ENCODE measurements at places on chromosomes 2 and 18. TPM values are rescaled to one million over a fixed set of nuclear protein-coding genes. Genes with fewer than 3 reads are reported as not detected.

FSHR gene
- not detected for polyA plus RNA-seq

- no peak overlapping the region for H3K4me3 ChIP-seq
- DNase-seq: no peak
- H3K36me3 ChIP-seq: peaks cover 24% of the 10 kb centered on the region
- H3K27ac ChIP-seq: no peak overlapping the region
- H3K27me3 ChIP-seq: no peaks in the 10 kb centered on the region
These were observed 19.8 kb downstream of the PIK3C3 start for GRCh38 chr18:41974796-41975201.

DNA sequence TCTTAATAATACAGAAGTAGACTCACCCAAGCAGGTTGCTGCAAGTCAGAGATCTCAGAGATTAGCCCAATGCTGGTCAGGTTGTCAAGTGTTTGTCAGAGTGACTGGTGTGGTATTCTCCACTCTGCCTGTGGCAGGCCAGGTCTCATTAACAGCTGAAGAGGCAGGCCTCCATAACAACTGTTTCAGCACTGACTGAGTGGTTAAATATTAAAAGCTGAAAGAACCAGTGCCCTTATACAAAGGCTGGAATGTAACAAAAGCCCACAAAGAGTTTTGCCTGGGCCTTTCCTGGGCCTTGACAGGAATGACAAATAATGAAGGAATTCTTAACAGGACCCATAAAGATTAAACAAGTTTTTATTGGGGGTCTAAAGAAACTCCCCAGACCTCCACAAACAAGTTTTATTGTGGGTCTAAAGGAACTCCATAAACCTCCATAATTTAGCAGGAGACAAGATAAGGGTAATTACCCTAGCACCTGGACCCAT, 26.8 kb downstream of the SULT1C2 start:
- H3K27ac ChIP-seq: peak overlapping the region; percentile 84
- H3K4me1 ChIP-seq: peaks cover 43% of the 10 kb centered on the region
- H3K27me3 ChIP-seq: no peaks in the 10 kb centered on the region
- DNase-seq: peak; percentile 77

GRCh38 chr2:6113786-6114185, 421.6 kb downstream of the SOX11 start:
- no peaks in the 10 kb centered on the region for H3K27me3 ChIP-seq
- H3K4me3 ChIP-seq: no peak overlapping the region
- H3K36me3 ChIP-seq: no peaks in the 10 kb centered on the region
- no peaks in the 10 kb centered on the region for H3K4me1 ChIP-seq
- no peak for DNase-seq

RUFY4 gene
- 0.69 TPM for polyA plus RNA-seq

DNA sequence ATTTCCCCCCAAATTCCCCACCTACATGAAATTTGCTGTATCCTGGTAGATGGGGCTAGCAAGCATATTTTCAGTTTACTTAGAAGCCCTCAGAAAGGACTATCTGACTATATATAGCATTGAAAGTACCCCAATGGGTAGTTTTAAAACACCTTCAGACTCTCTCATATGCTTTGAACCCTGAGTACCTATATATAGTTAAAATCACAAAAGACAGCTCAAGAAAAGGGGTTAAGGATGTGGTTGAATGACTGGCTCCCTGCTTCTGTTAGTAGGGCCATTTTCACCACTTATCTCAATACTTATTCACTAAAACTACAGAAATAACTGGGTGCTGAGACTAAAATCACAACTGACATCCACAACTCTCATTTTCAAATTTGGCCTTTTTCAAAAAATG, 18.5 kb downstream of the WDPCP start:
- H3K4me1 ChIP-seq: no peaks in the 10 kb centered on the region
- no peak for DNase-seq
- no peak overlapping the region for H3K27ac ChIP-seq
- H3K27me3 ChIP-seq: no peaks in the 10 kb centered on the region

DNA sequence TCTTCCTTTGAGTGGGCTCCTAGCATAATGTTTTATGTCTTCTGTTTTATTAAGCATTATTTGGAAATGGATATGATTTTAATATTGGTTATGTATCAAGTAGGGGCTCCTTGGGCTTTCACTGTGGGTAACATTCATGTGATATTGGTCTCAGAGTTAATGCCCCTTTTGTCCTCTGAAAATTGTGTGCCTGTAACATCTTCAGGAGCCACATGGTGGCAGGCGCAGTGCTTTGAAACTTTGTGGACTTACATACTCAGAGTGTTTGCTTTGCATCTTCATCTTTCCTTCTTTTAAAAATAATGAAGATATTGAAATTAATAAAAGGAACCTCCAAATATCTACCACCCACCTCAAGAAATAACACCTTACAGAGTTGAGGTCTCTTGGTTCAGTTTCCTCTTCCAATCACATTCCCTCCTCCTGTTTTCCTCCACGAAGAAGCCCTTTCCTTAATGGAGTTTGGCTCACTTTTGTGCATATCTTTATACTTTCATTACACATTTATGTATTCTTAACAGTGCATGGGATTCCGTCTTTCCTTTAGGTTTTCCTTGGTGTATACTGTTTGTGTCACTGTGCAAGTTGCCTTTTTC, 73.5 kb downstream of the LIMS1 start:
- no peaks in the 10 kb centered on the region for H3K27me3 ChIP-seq
- DNase-seq: no peak
- no peak overlapping the region for H3K27ac ChIP-seq

DNA sequence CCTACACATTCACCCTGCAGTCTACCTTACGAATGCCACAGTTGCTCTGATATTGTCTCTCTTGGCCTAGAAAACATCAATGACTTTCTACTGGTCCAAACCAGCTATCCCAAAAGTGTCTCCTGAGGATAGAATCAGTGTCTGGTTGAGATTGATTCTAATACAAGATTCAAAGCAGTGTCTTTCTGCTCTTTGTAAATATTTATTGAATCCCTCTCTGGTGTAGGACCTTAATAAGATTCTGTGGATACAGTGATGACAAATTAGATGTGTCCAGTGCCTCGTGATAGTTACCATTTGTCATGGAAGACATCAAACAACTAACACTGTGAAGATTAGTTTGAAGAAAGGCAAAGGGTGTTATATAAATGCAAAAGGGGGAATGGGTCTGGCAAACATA, 380.7 kb upstream of the TRIB2 start:
- H3K4me3 ChIP-seq: no peak overlapping the region
- no peaks in the 10 kb centered on the region for H3K36me3 ChIP-seq
- no peaks in the 10 kb centered on the region for H3K4me1 ChIP-seq
- no peaks in the 10 kb centered on the region for H3K27me3 ChIP-seq
- no peak for DNase-seq
- no peak overlapping the region for H3K27ac ChIP-seq

ADAM23 gene
- 3.3 TPM for polyA plus RNA-seq

DNA sequence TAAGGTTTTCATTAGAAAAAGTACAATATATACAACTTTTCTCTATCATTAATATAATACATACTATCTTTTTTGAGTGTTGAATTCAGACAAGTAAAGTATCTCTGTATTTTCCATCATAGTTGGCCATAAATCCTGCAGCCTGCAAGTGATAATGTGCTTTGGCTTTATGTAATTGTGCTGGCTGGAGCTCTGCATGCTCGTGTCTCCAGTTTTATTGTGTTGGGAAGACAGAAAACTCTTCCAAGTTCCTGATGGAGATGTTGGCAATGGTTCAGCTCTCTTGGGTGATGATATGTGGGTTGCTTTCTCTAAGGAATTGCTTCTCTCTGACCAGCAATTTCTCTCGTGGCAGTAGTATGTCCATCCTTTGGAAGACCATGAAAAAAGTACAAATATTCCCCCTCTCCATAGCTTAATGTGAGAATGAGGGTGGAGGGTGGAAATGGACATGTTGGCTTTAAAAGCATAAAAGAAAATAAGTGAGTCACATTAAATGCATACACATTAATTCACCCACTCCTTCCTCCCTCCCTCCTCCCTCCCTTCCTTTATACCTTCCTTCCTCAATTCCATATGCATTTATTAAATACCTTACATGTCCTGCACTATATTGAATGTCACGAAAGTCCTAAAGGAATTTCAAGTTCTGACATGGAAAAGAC, 344.2 kb downstream of the MTX2 start:
- H3K4me1 ChIP-seq: no peaks in the 10 kb centered on the region
- H3K27me3 ChIP-seq: peaks cover 4% of the 10 kb centered on the region
- no peak overlapping the region for H3K4me3 ChIP-seq
- H3K27ac ChIP-seq: no peak overlapping the region
- H3K36me3 ChIP-seq: no peaks in the 10 kb centered on the region
- DNase-seq: no peak

DNA sequence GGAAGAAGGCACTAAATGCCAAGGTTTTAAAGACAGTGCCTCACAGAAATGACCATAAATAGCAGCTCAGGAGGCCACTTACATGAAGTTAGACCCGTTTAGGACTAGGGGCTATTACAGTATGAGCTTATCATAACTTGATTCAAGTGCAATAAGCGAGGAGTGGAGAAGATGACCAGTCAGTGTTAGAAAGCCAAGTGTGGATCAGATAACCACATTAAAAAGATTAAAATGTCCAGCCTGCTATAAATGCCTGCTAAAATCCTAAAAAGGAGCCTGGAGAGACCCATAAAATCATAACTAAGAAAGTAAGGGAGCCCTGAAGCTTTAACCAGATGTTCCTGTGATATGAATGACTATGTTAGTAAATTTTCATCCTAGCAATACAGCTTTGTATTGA, 117.5 kb upstream of the ZNF521 start:
- H3K36me3 ChIP-seq: no peaks in the 10 kb centered on the region
- no peak overlapping the region for H3K27ac ChIP-seq
- no peak overlapping the region for H3K4me3 ChIP-seq

DLGAP1 gene
- 0.69 TPM for polyA plus RNA-seq

DNA sequence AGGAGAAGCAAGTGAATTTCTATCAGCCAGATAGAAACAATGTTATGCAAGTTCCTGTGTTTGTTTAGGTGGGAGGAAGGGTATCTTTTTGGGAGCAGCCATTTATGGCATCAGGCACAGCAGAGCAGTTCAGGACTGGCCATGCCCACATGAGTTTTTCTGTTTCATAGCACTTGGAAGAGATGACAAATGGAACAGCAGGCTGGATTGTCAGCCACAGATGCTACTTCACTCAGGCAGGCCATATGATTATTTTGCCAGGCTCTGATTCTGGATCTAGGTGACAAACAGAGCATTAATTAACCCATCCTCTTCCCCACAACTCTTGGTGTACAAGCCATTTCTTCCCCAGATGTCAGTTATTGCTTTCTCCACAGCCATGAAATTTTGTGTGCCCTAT, 63.8 kb downstream of the GALNT13 start:
- no peak overlapping the region for H3K4me3 ChIP-seq
- no peaks in the 10 kb centered on the region for H3K4me1 ChIP-seq
- no peaks in the 10 kb centered on the region for H3K27me3 ChIP-seq
- H3K36me3 ChIP-seq: no peaks in the 10 kb centered on the region
- no peak for DNase-seq

GRCh38 chr2:60553495-60554073, at the start of gene BCL11A:
Gene BCL11A (minus strand): TSS chr2:60553654. CDS start chr2:60553270, 384 bp downstream.
- peak; percentile 88 for DNase-seq
- H3K4me3 ChIP-seq: peak within 1 kb of the TSS; percentile 63
- no peaks in the 10 kb centered on the region for H3K36me3 ChIP-seq
- H3K4me1 ChIP-seq: peaks cover 5% of the 10 kb centered on the region

TANC1 gene
- 22.6 TPM for polyA plus RNA-seq

DNA sequence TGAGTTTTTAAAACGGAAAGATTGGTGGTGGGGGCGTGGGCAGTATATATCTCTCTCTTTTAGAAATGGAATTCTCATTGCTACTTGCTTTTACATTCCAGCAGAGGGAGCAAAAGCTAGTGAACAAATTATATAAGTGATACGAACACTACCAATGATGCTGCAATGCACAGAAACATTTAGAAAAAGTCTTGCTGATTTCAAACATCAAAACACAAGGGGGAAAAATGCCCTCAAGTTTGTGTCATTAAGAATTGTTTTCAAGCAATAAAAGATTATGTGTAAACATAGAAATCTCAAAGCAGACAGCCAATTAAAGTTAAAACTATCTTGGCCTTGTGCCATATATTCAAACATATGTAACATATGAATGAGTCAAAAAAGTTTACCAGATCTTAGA, 296.3 kb upstream of the KCNJ3 start:
- H3K4me1 ChIP-seq: no peaks in the 10 kb centered on the region
- no peak overlapping the region for H3K27ac ChIP-seq
- no peak overlapping the region for H3K4me3 ChIP-seq
- H3K27me3 ChIP-seq: no peaks in the 10 kb centered on the region

- H3K4me3 ChIP-seq: no peak overlapping the region
- no peaks in the 10 kb centered on the region for H3K27me3 ChIP-seq
- H3K27ac ChIP-seq: no peak overlapping the region
- H3K36me3 ChIP-seq: peaks cover 4% of the 10 kb centered on the region
- DNase-seq: no peak
- no peaks in the 10 kb centered on the region for H3K4me1 ChIP-seq
These were observed 42.6 kb downstream of the TTR start for GRCh38 chr18:31634331-31634713.

GRCh38 chr2:203637471-203638167, 68.8 kb upstream of the CD28 start:
- H3K4me3 ChIP-seq: no peak overlapping the region
- no peak overlapping the region for H3K27ac ChIP-seq
- no peak for DNase-seq
- no peaks in the 10 kb centered on the region for H3K27me3 ChIP-seq

- no peak for DNase-seq
- H3K27ac ChIP-seq: no peak overlapping the region
- H3K4me1 ChIP-seq: no peaks in the 10 kb centered on the region
- H3K36me3 ChIP-seq: peaks cover 50% of the 10 kb centered on the region
These were observed 9.2 kb upstream of the D2HGDH start for GRCh38 chr2:241724975-241725870.

DNA sequence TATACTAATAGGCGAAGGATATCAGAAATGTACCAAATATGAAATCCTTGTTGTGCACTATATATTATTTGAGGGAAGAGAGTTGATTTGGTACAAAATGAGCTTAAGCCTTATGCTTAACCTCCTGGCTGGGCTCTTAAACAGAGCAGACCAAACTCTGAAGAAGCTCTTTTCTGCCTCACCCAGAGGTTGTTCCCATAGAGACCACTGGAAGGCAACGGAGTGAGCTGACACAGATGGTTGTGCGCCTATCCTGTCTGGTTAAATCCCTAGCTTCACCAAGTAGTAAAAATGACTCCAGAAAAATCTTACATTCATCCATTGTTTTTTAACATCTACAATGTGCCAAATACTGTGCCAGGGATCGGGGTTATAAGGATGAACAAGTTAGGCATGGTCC, 55.9 kb upstream of the NOL4 start:
- H3K27ac ChIP-seq: no peak overlapping the region
- no peak overlapping the region for H3K4me3 ChIP-seq

TUBB6 gene
- polyA plus RNA-seq: 64.4 TPM
